ENCODE measurements at places on chromosomes 12 and 14.

DNA sequence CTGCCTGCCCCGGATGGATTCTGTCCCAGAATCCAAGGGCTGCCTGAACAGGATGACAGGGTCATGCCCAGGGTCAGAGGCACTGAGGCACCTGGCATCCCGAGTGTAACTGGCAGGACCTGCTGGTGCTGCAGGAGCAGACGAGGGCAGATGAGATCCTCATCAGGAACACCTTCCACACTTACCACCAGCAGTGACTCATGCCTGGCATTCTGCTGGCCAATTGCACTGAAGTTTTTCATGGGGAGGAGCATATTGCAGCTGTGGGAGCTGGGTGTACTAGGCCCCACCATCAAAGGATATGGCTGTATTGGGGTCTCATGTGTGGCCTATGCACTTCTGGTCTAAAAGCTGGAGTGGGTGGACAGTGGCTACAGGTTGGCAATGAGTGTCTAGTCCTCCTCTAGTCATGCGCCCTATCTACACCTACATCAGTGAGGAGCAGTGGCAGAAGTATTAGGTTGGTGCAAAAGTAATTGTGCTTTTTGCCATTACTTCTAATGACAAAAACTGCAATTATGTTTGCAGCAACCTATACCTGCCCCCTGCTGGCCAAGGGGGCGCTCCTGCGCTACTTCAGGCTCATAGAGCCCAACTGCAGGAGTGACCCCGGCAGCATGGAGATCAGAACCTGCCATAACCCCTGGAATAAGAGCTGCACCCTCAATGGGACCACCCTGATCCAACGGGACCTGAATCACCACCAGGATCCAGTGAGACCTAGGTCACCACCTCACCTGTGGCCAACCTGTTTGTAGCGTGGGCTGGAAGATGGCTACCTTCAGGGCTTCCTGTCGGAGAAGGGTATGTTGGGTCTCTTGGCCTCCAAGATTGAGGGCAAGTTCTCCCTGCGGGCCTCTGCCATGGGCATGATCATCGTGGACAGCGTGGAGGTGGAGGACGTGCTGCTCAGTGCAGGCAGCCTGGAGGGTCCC, 8.0 kb upstream of the C12orf42 start:
- DNase-seq: peak; percentile 51

DNA sequence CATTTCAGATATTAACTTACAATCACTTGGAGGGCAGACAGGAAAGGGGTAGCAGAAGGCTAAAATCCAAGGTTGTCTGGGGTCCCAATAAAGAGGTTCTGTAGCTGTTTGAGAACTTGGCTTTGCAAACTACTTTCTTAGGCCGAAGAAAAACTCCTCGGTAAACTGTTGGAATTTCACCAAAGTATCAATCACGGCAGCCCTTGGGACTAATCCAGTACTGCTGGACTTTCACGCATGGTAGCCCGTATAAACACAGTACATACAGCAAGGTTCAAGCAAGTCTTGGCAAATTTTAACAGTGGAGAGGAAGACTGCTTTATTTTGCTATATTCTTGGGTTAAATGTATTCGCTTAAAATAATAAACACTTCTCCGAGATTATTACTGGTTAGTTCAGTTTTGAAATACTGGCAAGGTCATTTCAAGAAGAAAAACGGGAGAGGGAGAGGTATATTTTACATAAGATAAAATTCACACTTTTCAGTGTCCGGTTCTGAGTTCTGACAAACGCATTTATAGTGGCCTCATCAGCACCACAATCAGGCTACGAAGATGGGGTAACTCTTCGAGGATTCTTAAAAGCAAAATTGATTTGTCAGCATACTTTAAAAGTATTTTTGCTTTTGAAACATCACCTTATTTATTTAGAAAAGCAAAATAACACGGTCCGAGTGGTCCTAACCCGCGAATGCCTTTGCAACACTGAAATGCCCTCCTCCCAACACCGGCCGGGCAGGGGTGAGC, 1.3 kb downstream of the SETD3 start:
- no peak for DNase-seq

- no peak for DNase-seq
These were observed 76.8 kb downstream of the ATXN7L3B start for GRCh38 chr12:74614426-74614825.

DNA sequence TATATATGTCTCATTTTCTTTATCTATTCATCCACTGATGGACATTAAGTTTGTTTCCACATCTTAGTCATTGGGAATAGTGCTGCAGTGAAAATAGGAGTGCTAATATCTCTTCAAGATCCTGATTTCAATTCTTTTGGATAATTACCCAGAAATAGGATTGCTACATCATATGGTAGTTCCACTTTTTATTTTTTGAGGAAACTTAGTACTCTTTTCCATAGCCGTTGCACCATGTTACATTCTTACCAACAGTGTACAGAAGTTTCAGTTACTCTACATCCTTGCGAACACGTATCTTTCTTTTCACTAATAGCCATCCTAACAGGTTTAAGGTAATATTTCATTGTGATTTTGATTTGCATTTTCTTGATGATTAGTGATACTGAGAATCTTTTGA, 29.8 kb downstream of the TESPA1 start:
- DNase-seq: no peak

- DNase-seq: no peak
These were observed 126.7 kb downstream of the CALM1 start for GRCh38 chr14:90523544-90523943.

GRCh38 chr12:176321-177181, 37.4 kb downstream of the SLC6A12 start:
- DNase-seq: no peak

GRCh38 chr14:33444136-33444535, 505.5 kb downstream of the NPAS3 start:
- no peak for DNase-seq

- DNase-seq: no peak
These were observed 210.4 kb downstream of the DPY19L2 start for GRCh38 chr12:63457857-63458256.

DNA sequence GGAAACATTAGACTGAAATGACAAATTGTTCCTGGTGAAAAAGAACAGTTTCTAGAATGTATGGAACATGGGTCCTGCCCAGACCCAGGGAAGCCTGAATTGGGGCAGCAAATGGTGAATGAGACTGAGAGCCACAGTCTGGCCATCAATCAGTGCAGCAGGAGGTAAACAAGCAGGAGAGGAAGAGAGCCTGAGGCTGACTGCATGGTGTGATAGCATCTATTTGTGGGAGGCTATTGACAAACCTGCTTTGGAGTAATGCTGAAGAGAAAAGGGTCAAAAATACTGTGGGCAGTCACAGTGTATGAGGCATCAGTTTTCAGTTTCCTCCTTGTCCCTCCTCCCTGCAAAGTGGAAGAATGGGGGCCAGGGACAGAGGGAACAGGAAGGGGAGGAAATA, 136.8 kb downstream of the ANKS1B start:
- no peak for DNase-seq

DNA sequence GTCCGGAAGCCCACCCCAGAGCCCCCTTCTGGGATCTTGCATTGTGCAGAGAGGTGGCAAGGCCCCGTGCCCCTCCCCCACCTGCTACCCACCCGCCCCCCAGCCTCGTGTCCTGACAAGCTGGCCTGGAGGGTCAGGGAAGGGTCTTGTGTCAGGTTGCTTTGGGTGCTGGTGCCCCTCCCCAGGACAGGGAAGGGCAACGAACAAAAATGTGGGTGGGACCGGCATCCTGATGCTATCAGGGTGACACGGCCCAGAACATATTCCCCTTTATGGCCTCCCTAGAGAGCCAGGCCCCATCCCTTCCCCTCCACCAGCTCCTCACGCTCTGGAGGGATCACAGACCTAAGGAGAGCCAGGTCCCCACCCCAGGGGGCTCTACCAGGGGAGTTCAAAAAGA, 38.7 kb upstream of the TMEM179 start:
- DNase-seq: no peak

DNA sequence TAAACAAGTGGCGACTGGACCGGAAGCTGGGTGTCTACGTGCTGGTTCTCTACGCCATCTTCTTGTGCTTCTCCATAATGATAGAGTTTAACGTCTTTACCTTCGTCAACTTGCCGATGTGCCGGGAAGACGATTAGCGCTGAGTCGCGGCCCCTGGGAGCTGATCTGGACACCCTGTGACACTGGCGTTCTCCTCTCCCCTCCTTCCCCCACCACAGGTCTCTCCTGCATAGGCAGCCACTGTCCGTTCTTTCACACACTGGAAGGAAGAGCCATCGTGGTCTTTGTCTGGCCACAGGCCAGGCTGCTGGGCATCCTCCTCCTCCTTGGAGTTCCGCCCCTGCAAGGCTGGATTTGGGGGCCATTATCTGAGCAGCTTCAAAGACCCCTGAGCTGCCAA, 20.1 kb upstream of the RIN3 start:
- no peak for DNase-seq

GRCh38 chr12:2268471-2269286, 215.9 kb downstream of the CACNA1C start:
- no peak for DNase-seq
